ENCODE measurements at places on chromosomes 4 and X.

GRCh38 chr4:24364852-24365251 is 219.5 kb downstream of the DHX15 start:
- no peak for DNase-seq

DNA sequence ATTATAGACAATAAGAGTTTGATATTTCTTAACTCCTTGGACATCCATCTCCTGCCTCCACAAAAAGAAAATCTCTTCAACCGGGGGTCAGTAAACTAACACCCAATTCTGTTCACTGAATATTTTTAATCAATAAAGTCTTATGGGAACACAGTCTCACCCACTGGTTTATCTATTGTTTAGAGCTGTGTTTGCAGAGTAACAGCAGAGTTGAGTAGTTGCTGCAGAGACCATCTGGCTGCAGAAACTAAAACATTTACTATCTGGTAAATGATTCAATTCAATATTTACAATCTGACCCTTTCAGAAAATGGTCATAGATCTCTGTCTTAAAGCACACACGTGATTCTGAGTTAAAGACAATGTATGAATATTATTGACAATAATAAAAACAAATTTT is 94.0 kb downstream of the TMA16 start:
- DNase-seq, result no peak

DNA sequence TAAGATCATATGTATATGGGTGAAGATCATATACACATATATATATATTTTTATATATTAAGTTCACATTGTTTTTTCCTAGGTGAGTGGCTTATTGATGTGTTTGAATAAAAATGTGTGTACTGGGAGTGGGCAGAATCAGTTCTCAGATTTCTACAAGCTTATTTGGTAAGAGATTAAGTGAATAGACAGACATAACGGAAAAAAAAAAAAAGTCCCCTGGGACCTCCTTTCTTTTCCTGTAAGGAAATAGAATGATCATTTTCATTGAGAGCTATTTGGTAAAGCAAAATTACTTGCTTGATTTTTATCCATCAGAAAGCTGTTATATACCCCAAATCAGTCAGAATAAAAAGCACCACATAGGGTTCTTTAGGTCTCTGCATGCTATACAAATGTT is 597.7 kb downstream of the PCDH18 start:
- no peak for DNase-seq

GRCh38 chr4:91147067-91147466 is 1019.9 kb downstream of the CCSER1 start:
- no peak for DNase-seq

DNA sequence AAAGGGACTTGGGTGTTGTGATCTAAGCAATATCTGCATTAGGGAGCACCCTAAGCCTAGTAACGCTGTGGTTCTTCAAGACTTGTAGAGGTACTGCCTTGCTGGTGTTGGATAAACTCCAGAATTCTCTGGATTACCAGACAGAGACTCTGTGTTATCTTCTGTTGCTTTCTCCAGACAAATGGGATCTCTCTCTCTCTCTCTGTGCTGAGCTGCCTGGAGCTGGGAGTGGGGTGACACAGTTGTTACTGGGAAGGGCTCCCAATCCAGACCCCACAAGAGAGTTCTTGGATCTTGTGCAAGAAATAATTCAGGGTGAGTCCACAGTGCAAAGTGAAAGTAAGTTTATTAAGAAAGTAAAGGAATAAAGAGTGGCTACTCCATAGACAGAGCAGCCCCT is 48.8 kb downstream of the MCUB start:
- no peak for DNase-seq

DNA sequence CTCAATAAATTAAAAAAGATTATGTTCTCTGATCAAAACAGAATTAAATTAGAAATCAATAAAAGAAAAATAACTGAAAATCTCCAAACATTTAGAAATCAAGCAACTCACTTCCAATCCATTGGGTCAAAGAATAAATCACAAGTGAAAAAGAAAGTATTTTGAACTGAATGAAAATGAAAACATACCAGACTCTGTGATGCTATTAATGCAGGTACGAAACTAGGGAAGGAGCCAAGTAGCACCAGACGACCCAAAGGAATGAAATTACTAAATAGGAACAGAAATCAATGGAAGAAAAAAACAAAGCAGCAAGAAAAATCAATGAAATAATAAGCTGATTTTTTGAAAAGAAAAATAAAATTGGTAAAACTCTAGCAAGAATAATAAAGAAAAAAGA is 15.4 kb downstream of the CCDC110 start:
- no peak for DNase-seq

GRCh38 chrX:44314259-44314734 is 29.2 kb downstream of the EFHC2 start:
- DNase-seq, result no peak

- no peak for DNase-seq
These were observed 108.9 kb upstream of the NHS start for GRCh38 chrX:17266136-17266535.

Data from brain pericyte (primary cell).